ENCODE measurements at places on chromosomes 1 and 21. TPM values are rescaled to one million over a fixed set of nuclear protein-coding genes. Genes with fewer than 3 reads are reported as not detected.
A peak's percentile ranks its signal among the peaks of the same experiment; 100 is the strongest.

The OPRD1 gene
- not detected for total RNA-seq

The TNFRSF18 gene
- 156 TPM for total RNA-seq

The PRAMEF7 gene
- not detected for total RNA-seq

The BRDT gene
- not detected for total RNA-seq

DNA sequence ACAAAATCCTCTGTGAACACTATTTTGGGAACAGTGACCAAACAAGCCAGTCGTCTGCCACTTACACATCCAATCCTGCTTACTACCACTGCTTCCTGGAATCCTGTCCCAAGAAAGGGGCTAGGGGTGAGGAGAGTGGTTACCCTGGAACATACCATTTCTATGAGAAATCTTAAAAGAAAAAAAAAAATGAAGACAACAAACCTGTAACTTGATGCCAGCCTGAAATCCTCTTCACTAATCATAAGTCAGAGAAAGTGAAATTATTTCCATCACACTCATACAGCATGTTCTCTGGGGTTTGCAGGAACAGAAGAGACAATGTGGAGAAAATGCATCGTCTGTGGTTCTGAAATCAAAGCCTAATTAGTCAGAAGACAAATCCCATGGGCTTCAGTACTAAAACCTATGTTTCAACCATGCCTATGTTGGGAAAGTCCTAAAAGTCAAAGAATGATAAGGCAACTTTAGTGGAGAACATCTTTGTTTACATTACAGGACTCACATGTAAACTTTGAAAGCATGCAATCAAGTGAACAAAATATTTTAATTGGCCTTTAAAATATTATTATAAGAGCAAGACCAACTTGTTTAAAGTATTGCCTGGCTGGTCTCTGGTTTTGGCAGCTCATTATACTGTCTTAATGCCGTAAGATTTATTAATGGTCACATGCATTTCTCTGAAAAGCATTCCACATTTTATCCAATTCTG lies 220.7 kb downstream of the LTN1 start:
- DNase-seq: no peak

GRCh38 chr1:119632103-119632490 lies 16.0 kb downstream of the ZNF697 start:
- no peak for DNase-seq

DNA sequence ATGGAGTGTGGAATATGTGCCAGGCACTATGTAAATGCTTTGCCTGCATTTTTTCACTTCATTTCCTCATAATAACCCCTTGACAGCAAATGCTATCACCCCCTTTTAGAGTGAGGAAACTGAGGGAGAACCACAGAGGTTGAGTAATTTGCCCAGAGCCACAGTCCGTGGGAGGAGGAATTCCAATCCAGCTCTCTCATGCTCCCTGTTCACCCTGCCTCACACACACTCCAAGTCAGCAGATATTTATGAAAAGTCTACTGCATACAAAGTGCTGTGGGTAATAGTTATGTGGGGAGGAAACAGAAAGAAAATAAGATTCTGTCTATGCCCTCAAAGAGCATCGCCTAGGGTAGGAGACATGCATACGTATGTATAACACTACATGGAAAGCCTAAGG lies 30.9 kb upstream of the RBM15 start:
- no peak for DNase-seq

- DNase-seq: no peak
These were observed 286.0 kb downstream of the HLX start for GRCh38 chr1:221164951-221165838.

DNA sequence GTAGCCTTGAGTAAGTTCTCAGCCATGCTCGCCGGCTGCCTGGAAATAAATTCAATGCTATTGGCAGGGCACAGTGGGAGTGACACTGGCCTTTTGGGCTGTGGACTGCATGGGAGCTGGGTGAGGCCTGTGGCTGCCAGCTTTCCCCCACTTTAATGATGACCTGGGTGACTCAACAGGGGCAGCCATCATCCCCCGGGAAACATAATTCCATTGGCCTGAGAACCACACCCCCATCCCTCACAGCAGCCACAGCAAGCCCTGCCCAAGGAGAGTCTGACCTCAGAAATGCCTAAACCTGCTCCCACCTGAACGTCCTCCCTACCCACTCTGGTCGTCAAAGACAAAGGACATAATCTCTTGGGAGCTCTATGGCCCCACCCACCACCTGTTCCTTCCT lies 384.0 kb downstream of the LTN1 start:
- no peak for DNase-seq

DNA sequence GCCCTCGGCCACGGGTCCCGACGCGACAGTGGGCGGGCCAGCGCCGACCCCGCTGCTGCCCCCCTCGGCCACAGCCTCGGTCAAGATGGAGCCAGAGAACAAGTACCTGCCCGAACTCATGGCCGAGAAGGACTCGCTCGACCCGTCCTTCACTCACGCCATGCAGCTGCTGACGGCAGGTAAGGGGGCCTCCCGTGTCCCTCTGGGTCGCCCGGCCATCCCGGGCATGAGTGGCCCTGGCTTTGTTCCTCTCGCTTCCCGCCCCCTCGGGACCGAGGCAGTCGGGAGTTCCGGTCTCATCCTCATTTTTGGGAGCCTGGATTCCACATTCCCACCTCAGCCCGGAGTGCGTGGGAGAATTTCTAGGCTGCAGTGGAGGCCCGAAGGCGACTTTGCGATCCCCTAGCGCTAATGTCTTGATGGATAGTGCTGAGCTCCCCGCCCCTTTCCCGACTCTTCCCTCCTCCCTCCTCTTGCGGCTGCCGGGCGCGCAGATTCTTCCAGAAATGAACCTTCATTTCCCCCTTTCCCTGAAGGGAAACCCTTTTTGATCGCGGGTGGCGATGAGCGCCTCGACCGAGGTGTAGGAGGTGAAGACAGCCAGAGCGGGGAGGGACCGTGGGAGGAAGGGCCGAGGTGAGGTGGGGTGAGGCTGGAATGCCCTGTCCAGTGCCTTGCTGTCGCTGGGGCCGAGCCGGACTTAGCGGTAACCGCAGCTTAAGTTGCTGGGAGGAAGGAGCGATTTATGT lies 705 bp downstream of the KHDRBS1 start:
- peak; percentile 66 for DNase-seq

- no peak for DNase-seq
These were observed 24.7 kb upstream of the LRRC47 start for GRCh38 chr1:3821004-3821403.

DNA sequence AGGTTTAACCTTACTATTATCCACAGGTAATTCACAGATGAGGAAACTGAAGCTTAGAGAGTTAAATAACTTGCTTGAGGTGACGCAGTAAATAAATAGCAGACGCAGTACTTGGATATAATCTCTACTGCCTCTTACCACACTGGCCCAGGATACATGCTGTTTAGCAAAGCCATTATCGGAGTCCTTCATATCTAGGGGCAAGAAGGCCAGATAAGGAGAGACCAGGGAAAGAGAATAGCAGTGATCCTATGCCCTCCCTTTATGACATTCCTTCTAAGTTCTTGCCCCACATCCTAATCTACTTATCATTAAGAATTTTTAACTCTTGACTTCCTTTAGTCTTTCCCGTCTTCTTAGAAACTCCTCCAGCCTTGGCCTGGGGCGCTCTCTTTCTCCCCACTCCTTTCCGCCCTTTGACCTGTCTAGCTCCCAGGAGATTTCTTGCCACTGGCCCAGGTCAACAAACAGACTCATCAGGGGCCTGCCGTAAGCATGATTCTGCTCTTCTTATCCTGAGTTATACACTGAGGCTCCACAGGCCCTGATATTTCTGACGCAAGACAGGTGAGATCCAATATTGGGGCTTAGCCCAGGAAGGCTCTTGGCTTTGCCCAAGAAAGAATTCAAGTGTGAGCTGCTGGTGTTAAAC lies 11.4 kb upstream of the SLAMF1 start:
- DNase-seq: no peak

DNA sequence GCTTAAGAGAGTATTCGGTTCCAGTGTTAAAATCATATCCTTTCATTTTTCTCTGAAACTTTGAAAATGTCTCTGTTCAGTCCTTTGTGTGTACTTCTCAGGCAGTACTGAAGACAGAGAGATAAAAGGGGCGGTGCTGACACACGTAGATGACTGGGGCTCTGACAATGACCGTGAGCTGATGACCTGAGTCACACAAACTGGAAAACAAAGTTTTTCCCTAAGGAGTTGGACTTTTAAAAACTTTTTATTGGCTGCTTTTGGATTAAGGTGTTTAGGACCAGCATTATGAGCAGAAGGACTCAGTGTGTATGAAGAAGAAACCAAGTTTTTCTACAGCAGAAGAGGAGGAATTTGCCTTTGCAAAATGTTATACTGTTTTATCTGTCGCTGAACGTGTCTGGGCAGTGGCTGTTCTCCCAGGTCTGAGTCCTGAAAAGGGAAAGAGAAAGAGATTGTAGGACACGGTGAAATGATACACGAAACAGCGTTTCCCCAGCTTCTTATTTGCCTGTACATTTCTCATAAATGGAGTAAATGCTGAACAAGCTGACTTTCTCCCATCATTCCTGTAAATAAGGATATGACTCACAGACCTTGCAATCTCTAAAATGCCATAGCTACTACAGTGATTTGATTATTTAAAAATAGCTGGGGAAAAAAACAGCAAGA lies 51.5 kb downstream of the MAP3K7CL start:
- DNase-seq: no peak

All from activated CD8-positive, alpha-beta memory T cell treated with anti-CD3 and anti-CD28 coated beads, Interleukin-2, amount 10 ng/mL, durations not matched to agents 7 days and 5 days (primary cell).